GM10248 (cell line): ENCODE measurements at places on chromosomes 6 and 20.

GRCh38 chr20:4490606-4491280, 231.0 kb upstream of the PRND start:
- DNase-seq = no peak

DNA sequence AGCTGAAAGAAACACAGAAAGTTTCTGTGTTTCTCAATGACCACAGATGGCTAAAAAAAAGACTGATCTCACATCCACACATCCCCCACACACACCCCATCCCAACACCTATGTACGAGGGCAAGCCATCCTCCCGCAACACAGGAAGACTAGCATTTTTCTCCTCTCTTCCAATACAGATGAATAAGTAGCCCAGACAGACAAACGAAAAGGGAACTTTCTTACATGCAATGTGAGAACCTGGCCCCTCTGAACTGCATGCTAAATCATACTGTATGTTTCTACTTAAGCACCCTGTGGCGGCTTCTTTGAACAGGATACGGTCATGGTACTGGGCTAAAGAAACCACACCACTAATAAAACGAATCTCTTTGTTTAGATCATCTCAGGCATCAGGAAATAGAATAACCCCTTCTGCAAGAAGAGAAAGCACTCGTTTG, 116.2 kb downstream of the GMDS start:
- peak; percentile 34 for DNase-seq

- peak; percentile 61 for DNase-seq
Measured at GRCh38 chr20:23142162-23143050, 56.3 kb upstream of the CD93 start.

GRCh38 chr6:158879180-158879579, 60.0 kb upstream of the EZR start:
- DNase-seq = no peak

GRCh38 chr20:36394340-36394965, 88.3 kb downstream of the DLGAP4 start:
- DNase-seq = no peak

DNA sequence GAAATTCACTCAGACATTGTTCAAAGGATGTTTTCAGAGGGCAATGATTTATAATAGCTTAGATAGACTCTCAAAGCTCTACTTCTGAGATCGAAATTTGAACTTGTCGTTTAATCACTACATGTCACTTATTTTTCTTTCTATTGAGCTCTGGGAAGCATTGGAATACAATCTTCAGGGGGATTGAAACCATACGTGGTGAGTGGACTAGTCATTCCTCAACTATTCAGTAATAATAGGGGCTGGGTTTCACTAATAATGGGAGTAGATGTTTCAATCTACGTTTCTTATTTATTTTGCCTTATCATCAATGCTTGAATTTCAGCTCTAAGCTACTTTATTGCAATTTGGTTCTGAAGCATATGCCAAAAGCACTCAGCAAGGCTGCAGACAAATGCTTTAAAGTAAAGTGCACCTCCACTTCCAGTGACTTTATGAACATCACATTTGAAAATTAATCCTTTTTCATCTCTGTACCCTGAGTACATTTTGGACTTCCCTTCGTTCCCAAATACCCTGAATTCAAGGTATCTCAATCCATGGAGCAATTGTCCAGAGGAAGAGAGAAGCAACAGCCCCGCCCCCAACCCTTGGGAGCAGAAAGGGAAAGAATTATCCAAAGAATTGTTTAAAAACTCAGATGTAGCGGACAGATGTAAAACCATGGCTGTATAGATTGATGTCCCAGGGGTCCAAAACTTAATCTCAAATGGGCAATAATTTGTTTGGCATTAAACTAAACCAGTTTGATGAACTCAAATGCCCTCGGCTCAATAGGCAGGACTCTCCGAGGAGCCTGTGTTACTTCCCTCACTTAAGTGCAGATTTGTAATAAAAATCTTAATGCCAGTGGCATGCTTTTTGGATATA, 68.1 kb downstream of the HFE start:
- DNase-seq = peak; percentile 36

DNA sequence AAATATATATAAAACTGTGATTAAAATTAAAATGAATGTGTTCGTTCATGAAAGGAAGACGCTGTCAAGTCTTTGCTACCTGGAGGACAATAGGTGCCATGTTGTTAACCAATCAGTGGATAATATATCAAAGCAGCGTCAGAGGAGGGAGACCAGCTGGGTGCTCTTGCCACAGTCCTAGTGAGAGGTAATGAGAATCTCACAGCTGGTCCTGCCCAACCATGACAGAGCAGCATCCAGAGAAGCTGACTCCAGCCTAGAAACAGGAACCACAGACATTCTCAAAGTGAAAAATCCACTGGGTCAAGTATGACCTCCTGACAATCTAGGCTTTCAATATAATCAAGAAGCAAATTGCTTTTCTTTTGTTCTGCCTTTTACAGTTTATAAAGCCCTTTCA, 94.5 kb upstream of the LRFN2 start:
- DNase-seq = no peak

DNA sequence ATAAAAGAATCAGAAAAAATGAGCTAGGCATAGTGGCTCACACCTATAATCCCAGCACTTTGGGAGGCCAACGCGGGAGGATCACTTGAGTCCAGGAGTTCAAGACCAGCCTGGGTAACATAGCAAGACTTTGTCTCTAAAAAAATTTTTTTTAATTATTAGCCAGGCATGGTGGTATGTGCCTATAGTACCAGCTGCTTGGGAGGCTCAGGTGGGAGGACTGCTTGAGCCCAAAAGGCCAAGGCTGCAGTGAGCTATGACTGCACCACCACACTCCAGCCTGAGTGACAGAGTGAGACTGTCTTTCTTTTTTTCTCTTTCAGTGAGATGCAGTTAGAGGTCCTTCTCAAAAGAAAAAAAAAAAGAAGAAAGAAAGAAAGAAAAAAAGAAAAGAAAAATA, 8.5 kb upstream of the SNRPC start:
- no peak for DNase-seq

GRCh38 chr6:44028789-44029310, 98.4 kb downstream of the MRPL14 start:
- no peak for DNase-seq

DNA sequence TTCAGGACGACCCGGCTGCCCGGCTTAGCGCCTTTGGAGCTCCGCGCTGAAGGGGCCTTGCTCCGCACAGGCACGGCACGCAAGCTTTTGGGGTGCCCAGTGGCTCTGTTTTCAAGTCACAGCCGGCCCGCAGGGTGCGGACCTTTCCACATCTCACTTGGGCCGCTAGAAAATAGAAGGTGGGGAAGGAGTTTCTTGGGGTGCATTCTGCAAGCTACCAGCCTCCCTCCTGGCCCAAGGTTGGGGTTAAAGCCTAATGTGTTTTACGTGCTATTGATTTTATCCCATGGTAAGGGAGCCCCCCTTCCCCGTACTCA, 561 bp downstream of the KAT14 start:
- no peak for DNase-seq

- DNase-seq = no peak
Measured at GRCh38 chr6:136486357-136486756, 63.9 kb downstream of the MAP7 start.

- DNase-seq = no peak
Measured at GRCh38 chr6:30749554-30750378, 5.4 kb upstream of the IER3 start.

GRCh38 chr20:37988306-37988954, 44.8 kb downstream of the TTI1 start:
- DNase-seq = no peak

DNA sequence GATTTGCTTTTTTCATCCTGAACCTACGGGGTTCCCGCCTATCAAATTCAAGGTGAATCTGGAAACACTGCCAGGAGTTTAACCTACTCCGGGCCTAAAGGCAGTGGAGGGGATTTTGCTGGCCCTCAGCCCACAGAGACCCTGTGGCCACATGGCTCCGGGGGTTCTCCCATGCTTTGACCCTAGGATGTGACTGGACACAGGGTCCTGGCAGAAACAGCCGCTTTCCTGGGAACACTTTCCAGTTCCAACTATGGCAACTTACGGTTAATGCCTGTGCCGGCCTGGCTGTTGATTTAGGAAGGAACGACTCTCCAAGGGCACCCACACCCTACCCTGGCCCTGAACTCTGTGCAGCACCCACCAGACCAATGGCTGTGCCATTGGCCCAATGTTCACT, 141.7 kb upstream of the RPS6KA2 start:
- no peak for DNase-seq

GRCh38 chr20:45044084-45044573, 56.8 kb downstream of the KCNS1 start:
- peak; percentile 40 for DNase-seq

DNA sequence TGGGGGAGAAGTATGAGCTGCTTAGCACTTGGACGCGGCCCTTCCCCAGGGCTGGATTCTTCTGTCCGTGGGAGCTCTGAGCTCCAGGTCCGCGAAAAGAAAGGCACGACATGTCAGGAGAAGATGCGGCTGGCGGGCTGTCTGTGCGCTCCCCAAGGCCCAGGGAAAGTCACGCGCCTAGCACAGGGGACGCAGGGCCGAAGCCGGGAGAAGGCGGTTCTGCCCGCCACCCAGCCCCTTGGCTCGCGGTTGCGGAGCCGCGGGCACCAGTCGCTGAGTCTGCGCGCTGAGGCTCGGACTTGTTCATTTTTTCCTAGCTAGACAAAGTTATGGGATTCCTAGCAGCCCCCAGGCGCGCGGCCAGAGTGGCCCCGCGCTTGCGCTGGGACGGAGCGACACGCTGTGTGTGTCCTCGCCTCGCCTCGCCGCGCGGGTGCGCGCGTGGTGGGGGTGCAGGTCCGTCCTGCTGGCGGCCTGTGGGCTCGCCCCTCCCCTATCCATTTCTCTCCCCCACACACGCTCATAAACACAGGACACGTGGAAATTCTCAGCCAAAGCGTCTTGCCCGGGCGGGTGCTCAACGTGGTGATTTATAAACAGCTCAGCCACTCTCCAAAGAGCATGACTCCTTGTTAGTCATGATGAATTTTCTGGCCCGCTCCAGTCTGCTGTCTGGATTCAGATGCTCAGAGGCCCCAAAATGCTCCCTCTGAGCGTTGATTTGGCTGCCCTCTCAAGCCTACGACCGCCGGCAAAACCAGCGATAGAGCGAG, 1.9 kb upstream of the POU3F2 start:
- DNase-seq = peak; percentile 18

DNA sequence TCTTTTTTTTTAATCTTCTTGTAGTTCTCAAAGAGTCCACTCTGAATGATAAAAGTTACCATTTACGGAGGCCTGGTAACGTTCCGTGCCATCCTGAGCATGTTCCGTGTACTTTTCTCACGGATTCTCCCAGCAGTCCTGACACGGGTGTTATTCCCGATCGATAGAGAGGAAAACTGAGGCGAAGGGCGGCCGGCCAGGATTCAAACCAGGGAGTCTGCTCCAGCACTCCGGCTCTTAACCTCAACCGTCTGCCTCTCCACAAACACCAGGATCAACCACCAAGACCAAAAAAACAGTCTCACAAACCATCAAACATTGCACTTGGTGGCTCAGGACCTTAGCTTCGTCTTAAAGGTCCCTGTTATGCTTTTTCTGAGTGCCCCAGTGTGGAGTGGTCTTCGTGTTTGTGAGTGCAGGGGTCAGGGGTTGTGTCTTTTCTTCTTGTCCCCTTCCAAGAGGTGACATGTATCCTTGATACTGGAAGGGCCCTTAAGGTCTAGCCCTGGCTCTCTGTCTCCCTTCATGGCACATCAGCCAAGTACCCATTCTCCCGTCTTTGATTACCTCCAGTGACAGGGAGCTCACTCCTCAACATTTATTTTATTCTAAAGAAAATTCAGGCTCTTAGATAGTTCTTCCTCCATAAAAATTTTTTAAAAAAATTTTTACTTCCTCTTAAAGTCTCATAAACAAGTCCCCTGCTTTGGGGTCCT, 35.1 kb downstream of the SRC start:
- DNase-seq = no peak

GRCh38 chr20:43993560-43993959, 78.9 kb downstream of the TOX2 start:
- DNase-seq = no peak

DNA sequence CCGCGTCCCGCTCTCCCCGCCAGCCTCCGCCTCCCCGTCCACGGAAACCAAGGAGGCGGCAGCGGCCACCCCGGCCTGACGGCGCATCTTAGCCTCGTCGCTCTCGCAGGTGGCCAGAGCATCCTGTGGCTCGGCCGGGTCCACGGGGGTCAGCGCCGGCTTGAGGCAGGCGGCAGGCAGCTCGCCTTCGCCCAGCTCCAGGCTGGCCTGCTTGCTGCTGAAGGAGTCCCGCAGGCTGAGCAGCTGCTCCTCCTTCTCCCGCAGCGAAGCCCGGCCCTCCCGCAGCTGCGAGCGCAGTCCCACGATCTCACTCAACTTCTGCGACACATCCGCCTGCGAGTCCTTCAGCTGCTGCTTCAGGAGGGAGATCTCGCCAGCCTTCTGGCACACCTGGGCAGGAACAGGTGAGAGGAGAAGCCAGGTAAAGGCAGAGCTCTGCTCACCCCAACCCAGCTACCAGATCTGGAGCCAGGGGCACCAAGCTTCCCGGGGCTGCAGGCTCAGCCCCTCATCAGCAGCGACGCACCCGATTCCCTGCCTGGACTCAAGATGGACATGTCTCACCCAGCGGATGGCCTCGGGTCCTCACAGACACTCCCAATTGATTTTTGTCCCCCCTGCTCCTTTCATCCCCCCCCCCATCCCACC, 5.2 kb upstream of the FASTKD5 start:
- no peak for DNase-seq

GRCh38 chr6:36999061-36999750, 6.2 kb upstream of the FGD2 start:
- no peak for DNase-seq

DNA sequence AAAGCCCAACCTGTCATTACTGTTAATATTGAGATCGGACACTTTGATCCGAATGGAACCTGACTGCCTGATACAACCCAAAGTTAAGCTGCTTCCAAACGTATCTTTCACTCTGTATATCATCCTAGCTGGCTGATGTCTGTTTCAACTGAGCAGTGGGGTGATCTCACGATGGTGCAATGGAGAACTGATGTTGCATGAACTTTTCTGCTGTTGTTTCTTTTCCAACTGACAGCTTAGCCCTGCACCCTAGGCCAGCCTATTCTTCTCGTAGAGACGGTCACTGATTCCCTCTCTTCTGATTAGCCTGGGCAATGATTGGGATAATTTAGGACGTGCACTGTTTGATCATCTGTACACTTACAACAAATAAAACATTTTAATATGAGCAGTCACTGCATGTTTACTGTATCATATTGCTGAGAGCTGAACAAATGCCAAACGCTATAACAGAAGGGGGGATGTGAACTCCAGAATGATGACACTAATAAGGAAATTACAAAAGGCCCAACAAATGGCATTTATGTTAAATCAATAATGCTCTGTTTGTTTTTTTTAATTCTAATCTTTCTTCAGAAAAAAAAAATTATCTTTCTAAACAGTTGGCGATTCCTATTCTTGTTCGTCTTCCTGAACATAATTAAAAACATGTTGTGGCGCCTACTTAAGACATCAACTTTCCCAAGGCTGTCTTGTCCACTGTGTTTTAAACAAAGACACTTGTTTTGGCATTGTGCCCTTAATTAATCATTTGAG, 184.8 kb downstream of the ZNF217 start:
- no peak for DNase-seq

DNA sequence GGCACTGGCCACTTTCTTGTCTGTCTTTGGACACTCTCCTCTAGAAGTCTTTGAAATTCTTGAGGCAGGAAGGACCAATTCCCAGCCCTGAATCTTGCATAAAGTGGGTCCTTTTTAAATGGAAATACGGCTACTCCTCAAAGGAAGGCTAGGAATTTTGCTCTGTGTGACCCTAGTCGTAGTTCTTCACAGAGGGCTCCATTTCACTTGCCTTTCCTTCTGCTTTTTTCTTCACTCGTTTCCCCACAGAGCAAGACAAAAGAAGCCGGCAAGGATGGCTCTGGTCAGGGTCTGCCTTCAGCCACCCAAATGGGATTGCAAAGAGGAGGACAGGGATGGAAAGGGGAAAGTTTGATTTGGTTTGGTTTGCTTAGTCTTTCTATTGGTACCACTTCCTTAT, 25.8 kb downstream of the HLA-E start:
- no peak for DNase-seq
